ENCODE measurements at places on chromosomes 5 and 9.
A peak's percentile ranks its signal among the peaks of the same experiment; 100 is the strongest.

DNA sequence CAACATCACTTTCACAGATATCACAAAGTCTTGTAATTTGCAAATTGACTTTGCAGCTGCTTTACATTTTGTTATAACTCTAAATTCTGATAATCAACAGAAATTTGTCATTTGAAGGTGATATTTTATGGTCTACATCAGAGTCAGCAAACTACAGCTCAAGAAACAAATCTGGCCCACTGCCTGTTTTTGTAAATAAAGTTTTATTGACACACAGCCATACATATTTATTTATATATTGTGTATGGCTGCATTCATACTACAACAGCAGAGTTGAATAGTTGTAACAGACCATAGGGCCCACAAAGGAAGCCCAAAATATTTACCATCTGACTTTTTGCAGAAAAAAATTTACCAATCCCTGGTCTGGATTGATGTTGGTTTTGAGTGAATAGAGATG, 87.0 kb upstream of the GRIA1 start:
- no peak for DNase-seq

- DNase-seq: no peak
These were observed 48.1 kb upstream of the NKD2 start for GRCh38 chr5:960551-960950.

GRCh38 chr9:105333076-105333475, 88.6 kb downstream of the SLC44A1 start:
- no peak for DNase-seq

GRCh38 chr9:71249729-71250317, 128.4 kb upstream of the TRPM3 start:
- DNase-seq: no peak

DNA sequence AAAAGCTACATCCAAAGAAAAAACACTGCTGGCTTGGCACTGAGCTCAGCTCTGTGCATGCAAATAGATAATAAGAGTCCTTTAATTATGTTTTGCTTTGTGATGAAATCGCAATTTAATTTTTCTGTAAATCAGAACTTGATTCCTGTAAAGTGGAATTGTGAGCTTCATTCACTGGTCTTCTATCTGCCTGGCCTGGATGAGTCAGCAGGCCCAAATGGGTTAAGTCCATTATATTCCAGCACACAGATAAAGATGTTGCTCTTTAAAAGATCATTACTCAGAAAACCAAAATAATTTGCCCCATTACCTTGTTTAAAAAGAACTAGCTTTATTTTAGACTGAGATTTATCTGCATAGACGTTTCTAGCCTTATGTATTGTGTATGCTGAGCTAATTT, 90.4 kb downstream of the CARTPT start:
- no peak for DNase-seq

- no peak for DNase-seq
These were observed 9.8 kb upstream of the GDNF start for GRCh38 chr5:37849641-37850040.

GRCh38 chr5:89934069-89934468, 475.5 kb downstream of the CETN3 start:
- DNase-seq: no peak

- no peak for DNase-seq
These were observed 5.7 kb downstream of the ZNF366 start for GRCh38 chr5:72501488-72501887.

DNA sequence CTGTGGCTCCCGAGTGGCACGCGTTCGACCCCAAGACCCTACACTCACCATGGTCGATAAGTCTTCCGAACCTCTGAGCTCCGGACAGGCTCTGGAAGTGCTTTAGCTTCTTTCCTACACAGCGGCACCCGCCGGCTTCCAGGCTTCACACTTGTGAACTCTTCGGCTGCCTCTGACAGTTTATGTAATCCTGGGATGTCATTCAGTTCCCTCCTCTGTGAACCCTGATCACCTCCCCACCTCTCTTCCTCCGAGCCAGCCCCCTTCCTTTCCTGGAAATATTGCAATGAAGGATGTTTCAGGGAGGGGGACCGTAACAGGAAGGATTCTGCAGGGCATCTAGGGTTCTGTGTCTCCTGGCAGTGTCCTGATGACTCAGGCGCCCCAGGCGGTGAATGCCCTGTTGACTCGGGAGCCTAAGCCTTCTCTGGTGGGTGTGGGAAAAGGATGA, at the start of gene CD14:
TSS of gene CD14 (minus strand) at position 155 of the 451 bp plus-strand sequence. CDS start at position 51, 104 bp downstream.
- DNase-seq: peak; percentile 9

GRCh38 chr5:9197881-9198260, 348.0 kb downstream of the SEMA5A start:
- no peak for DNase-seq

DNA sequence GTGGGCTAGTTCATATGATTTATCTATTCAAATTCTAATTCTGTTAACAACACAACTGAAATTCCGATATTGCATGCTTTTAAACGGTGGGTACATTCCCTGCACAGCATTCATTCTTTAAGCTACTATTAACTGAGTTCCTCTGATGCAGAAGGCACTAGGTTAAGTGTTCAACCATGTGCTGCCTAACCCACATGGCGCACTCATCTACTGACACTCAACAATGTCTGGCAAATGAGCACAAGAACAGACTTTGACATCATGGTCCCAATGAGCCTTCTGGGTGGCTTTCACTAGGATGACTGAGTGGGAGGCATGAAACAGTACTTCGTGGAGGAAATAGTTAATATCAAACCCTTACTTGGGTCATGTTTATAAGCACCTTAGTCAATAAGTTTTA, 10.2 kb downstream of the NREP start:
- no peak for DNase-seq

- DNase-seq: no peak
These were observed 80.3 kb downstream of the S1PR3 start for GRCh38 chr9:89071591-89071990.

DNA sequence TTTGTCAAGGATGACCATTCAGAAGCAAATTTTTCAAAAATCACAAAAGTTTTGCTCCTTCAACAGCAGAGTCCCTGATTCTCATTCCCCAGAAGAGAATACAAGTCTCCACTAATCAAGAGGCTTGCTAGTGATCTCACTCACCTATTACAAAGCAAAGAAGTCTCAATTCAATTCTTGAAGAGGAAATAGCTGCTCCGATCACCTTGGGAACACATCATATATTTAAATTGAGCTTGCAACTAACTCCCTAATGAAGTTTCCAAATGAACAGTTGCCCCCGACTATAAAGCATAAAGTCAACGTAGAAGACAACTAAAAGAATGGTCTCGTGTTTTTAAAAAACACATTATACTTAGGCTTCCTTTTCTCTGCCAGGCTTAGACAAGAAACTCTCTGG, 1.6 kb downstream of the LIFR start:
- DNase-seq: no peak

- DNase-seq: no peak
These were observed 56.7 kb upstream of the CTNNA1 start for GRCh38 chr5:138696501-138696900.

GRCh38 chr5:142290577-142291299, 34.1 kb downstream of the SPRY4 start:
- DNase-seq: no peak

DNA sequence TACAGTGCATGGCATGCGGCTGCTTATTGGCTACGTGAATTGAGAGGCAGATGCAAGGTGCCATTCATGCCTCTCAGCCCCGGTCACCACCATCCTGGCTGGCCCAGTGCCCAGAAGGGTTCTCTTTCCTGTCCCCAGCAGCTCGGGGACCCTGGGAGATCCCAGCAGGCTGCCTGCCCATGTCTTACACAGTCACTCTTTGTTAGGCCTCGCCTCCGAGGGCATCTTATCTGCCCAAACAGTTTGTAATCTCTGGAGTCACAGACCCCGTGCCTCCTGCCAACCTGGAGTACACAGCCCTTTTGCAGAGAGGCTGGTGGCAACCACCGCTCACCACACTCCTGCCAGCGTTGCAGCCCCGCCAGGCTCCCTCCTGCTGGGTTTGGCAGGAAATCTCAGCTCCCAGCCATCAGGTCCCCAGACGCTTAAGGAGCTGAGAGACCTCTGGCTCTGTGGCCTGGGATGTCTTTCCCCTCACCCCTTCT, 7.0 kb upstream of the AK1 start:
- no peak for DNase-seq

GRCh38 chr9:78030553-78031443, 813 bp downstream of the GNAQ start:
- DNase-seq: peak; percentile 45

GRCh38 chr5:61423487-61424145, 91.6 kb downstream of the ZSWIM6 start:
- DNase-seq: no peak

DNA sequence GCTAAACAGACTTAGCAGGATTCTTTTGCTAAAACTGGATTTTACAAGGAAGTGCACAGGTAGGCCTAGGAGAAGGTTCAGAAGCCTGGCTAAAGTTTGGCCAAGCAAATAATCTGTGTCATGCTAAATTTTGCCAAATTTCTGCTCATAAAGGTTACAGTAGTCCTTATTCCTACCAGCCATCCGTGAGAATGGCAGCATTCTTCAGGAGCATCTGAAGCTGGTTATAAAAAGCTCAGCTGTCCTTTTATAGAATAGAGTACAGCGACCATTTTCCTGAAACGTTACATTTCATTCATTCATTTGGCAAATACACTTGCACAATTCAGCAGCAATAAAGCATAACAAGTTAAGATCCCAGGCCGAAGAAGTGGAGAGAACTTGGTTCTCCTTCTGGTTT, 6.9 kb downstream of the GSN start:
- DNase-seq: no peak

- no peak for DNase-seq
These were observed 15.9 kb downstream of the MAN2A1 start for GRCh38 chr5:109705596-109705995.

DNA sequence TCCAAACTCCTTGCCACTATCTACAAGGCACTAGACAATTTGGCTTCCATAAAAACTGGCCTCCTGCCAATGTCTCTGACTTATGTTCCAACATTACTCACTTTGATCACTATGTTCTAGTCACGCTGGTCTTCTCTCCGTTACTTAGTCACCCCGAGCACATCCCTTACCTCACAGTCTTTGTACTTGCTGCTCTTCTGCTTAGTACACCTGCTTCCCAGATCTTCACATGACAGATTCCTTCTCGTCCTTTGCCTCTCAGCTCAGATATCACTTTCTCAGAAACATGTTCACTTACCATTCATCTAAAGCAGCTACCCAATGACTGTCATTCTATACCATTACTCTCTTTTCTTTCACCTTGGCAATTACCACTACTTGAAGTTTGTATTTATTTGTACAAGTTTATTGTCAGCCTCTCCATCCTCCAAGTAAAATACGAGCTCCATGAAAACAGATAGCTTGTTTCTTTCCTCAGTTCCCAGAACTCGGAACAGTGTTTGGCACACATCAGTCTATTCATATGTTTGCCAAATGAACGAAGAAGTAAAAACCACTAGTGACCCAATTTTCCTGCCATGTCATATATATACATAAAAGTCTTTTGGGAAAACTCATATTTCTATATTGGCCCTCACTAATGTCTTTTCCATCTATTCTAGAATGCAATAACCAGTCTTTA, 5.9 kb upstream of the SLC22A5 start:
- no peak for DNase-seq

DNA sequence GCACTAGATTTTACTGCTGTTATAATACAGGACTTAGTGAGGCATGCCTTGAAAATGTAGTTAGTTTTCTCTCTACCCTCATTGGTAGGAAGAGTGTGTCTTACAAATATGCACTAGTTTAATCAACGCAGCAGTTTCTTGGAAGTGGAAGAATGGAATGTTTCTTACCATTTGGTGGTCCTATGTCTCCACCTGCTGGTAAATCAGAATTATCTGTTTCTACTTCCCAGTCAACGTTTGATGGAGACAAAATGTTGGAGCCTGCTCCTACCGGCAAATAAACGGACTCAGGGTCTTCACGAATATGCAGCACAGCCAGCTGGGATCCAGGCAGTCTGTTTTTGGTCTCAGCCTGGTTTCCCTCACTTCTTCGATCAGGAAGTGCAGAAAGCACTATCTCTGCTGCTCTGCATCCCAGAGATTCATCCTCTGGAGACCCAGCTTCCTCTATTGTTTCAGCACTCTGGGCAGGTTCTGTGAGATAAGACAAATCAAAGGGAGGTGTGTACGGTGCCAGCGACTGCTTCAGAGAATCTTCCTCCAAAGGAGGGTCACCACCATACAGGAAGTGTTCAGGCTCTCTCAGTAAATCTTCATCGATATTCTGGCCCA, 59.5 kb upstream of the PCA3 start:
- DNase-seq: no peak

DNA sequence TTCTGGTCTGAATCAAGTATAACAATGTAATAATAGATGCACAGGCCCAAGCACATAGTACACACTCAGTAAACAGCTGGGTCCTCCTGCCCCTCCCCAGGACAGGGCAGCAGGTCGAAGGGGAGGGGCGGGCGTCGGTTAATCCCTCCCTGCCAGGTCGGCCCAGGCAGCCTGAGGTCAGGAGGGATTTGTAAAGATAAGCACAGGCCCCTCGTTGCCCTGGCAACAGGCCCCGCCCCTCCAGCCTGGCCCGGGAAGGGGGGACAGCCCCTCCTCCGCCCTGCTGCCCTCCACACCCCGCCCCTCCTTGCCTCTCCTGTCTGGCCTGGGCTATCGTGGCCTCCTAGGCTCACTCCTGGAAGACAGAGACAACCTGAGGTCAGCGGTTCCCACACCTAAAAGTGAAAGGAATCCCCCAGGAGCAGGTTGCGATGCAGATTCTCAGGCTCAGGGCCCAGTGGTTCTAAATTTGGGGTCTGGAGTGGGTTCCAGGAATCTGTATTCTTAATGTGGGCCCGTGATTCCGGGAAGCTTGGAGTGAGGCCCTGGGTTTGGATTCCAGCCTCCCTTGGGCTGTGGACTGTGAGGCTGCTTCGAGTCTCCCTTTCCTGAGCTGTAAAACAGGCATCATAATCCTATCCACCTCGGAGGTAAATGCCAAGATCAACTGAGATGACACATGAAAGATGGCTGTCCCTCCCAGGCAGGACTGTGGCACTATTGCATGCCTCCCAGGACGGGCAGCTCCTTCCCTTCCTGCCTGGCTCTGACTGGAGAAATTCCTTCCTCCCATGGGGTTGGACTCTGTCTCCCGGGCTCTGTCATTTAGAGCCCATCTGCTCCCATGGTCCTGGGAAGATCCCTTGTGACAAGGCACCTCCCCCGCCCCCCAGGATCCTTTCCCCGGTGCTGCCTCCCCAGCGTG, 4.4 kb downstream of the CRB2 start:
- no peak for DNase-seq

DNA sequence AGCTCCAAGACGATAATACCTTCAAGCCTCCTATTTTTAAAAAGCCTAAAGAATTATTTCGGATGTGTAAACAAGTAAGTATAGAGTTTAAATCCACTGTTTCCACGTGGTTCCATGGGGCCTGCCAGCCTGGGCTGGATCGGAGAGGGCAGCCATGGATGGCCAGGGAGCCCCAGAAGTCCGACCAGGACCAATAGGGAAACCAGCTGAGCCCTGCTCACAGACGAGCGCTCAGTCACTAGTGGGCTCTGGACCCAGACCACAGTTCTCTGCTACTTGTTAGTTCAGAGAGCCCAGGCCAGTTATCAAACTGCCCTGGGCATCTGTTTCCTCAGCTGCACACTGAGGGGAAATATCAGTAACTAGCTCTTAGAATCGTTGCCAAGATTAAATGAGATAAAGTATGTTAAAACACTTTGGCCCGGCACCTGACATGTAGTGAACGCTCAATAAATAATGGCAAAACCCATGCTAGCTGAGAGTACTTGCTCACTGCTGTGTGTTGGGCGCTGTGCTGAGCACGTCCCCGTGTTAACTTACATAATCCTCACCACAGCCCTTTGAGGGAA, 124.8 kb downstream of the RGS3 start:
- no peak for DNase-seq

Data from T-cell (primary cell).